ENCODE measurements at places on chromosomes 5 and 9.

DNA sequence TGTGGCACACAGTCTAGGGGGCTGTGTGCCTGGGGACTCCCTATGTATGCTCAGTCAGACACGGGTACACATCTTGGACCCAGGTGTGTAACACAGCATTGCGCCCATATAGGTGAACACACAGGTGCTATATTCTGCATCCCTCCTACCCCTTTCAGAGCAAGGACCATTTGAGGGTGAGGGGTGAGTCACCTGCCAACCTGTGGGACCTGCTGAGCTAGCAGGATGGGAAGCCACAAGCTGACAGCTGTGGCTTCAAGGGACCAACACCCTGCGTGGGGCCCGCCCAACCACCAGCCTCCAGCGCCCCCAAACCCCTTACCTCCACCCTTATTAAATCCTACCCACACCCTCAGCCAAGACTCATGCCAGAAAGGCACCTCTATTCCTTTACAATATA is 14.6 kb upstream of the AQP7 start:
- DNase-seq: no peak

DNA sequence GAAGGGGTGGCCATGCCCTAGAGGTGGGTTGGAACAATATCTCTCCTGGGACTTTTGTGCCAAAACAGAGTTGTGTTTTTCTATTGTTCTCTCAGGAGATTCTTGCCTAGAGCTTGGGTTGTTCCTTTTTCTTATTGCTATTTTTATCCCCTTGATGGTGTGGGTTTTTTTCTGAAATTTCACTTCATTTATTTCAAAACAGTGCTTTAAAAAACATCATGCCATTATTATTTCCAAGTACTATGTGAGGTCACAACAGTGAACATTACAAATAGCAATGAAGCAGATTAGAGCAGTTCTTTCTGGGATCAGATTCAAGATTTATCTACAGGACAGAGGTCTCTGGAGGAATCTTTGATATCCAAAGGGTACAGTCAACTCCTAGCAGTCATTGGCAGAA is 76.6 kb downstream of the ACTBL2 start:
- no peak for DNase-seq

- no peak for DNase-seq
These were observed 164.3 kb upstream of the OTULINL start for GRCh38 chr5:14417276-14417730.

DNA sequence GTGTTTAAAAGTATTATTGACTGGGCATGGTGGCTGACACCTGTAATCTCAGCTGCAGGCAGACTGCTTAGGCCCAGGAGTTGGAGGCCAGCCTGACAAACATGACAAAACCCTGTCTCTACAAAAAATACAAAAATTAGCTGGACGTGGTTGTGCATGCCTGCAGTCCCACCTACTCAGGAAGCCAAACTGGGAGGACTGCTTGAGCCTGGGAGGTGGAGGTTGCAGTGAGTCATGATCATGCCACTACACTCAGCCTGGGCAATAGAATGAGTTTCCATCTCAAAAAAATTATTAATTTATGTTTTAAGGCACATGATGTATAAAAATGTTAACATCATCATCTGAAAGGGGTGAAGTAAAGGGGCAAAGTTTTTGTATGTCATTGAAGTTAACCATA is 49.7 kb upstream of the FNIP1 start:
- DNase-seq: no peak

DNA sequence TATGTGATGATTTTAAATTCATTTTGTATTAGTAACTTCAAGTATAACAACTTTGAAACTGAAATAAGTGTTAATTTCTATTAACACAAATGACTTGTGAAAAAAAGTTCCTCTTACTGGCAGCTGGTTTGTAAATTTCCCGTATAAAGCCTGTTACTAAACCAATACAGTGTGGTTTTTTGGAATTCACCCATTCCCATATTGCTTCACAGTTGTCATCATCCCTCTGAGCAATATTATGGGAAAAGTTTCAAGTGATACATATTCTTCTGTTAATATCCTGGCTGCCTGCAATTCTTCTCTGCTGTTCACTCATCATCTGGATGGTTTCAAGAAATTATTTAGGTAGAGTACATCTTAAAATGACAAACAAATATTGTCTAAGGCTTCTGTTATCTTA is 1185.1 kb upstream of the C9orf72 start:
- DNase-seq: no peak

DNA sequence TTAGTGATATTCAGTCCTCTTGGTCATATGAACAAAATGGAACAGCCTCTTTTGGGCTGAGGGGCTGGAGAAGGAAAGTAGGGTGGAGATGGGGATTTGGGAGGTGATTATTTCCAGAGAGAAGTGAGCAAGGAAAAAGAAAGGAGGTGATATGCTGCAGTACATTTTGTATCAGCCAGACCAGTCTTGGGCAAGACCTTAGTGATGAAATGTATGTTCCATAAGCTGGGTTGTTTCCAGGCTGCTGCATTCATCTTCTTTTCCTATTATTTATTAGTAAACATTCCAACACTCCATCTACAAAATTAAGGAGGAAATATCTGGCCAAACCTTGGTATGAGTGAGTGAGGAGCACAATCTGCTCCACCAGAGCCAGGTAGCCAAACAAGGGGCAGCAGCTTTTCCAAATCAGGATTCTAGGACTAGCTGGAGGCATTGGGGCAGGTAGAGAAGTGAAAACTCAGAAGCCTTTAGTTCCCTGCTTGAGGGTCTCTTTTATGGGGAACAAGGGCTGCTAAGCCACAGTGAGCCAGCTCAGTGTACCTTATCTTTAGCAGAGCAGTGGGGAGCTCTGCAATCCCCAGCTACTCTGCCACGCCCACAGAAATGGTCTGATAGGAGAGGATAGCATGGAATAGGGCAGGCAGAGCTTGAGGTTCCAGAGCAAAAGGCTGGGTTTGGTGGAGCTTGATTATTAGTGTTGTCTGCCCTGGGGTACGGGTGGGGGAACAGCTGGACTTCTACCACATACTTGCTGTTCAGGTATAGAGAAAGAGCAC is 19.5 kb downstream of the RAD1 start:
- no peak for DNase-seq

DNA sequence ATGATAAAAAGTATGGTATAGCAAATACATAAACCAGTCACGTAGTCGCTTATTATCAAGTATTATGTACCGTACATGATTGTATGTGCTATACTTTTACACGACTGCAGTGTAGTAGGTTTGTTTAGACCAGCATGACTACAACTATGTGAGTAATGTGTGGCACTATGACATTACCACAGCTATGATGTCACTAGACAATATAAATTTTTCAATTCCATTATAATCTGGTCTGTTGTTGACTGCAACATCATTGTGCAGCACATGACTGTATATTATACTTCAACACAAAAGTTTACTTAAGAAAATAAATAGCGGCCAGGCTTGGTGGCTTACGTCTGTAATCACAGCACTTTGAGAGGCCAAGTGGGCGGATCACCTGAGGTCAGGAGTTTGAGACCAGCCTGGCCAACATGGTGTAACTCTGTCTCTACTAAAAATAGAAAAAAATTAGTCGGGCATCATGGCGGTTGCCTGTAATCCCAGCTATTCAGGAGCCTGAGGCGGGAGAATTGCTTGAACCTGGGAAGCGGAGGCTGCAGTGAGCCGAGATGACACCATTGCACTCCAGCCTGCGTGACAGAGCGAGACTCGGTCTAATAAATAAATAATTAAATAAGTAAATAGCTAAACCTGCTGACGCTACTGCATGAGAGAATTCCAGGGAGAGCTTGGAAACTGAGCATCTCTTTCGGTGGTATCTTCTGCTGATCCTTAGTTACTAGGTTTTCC is 24.6 kb upstream of the JADE2 start:
- DNase-seq: no peak

DNA sequence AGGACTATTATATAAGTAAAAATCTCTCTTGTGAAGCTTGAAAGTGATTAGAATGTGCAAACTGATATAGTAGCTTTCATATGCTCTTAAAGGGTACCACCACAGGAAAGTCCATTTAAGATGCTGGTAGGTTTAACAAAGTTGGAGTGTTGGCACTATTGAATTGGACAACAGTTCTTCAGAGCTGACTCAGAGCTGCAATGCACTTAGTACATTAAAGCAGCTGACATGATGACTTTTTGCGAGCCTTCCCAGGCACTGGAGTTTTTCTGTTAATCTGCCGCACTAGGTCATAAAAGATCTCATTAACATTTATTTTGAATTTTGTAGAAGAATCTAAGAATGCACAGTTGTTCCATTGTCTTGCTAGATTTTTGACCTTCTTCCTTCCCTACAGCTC is 243.8 kb downstream of the ADAMTSL1 start:
- no peak for DNase-seq

DNA sequence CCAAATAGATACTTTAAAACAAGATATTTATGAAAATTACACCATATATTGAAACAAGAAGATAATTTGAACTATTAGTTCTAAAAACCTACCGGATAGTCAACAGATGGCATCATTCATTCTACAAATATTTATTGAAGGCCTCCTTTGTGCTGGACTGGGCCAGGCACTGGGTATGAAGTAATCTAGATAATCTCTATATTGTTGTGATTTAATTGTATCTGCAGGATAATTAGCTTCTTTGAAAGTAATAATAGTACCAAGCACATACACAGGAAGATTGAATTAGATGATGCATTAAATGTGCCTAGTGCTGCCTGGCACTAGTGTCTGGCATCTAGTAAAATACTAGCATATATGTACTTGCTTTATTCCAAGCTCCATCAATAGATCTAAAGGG is 735.2 kb upstream of the DMAC1 start:
- no peak for DNase-seq

DNA sequence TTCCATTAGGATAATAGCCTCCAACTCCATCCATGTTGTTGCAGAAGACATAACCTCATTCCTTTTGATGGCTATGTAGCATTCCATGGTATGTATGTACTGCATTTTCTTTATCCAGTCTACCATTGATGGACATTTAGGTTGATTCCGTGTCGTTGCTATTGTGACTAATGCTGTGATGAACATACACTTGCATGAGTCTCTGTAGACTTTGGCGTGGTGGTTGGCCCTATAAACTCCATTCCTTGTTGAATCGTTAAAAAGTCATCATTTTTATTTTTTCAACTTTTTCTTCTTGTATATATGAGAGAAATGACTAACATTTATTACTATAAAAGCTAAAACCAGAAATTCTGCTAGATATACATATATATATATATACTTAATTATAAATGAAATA is 1491.9 kb upstream of the CDH6 start:
- DNase-seq: no peak

DNA sequence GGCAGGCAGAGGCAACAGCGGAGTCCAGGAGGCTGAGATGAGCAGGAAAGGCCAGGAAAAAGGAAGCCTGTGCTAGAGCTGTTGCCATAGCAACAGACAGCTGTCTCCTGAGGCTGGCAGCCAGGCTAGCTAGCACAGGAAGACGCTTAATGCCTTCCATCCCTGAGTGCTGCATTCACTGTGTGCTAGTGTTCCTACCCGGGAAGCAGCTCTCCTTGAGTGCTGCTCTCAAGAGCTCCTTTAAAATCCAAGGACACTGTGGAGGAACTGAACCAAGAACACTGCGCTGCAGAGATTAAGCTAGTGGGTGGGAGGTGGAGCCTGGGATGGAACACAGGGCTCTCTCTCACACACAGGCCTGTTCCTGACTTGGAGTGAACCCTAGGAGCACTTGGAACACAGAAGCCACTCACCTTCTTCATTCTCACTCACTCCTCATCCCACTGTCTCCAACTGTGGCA is 53.5 kb upstream of the IL7R start:
- no peak for DNase-seq

- DNase-seq: no peak
These were observed 78.3 kb downstream of the PPARGC1B start for GRCh38 chr5:149808264-149808982.

DNA sequence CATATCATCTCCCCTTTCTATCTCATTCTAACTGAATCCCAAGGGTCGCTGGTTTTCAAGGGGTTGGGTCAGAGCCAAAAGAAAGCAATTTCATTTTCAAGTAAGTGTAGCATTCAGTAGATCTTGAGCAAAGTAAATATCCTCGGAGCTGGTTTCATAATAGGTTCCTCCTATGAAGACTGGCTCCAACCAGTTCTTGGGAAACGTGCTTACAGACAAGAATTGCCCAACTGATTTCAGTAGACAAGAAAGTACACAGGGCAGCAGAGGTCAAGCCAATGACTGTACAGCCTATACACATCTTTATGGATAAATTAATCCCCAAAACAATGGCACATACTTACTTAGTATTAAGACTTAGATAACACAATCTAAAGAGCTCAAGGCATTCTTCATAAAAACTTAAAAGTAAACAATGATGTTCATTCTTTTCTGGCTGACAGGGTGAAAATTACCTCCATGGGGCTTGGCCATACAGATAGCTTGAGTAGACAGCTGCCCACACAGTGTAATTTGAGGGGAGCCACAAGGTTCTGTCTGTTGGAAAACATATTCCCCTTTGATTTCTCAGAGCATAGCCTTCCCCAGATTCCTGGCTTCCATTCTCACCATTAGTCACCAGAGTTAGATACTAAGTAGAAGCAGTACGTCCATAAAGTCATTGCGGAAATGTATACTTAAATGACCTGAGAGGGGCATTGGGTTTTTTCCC is 163.9 kb downstream of the ARRDC3 start:
- DNase-seq: no peak

DNA sequence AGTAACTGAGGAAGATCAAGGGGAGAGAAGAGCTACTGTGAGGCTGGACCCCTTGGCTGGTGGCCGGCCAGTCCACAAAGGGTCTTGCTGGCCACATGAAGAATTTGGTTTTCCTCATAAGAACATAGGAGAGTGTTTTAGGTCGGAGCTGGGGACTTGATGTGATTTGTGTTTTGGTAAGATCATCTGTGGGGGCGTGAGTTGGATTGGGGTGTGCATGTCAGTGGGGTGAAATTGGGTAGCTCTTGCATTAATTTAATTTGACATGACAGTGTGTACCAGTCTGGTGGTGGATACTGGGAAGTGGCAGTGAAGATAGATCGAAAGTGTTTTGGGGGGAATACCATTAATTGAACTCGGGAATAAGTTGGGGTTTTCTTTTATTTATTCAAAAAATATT is 8.6 kb downstream of the PAM start:
- DNase-seq: no peak

- no peak for DNase-seq
These were observed 40.5 kb downstream of the BOD1 start for GRCh38 chr5:173575985-173576384.
